Upper lobe of right lung (tissue), 1 donor: ENCODE measurements at places on chromosomes 7 and 10.

DNA sequence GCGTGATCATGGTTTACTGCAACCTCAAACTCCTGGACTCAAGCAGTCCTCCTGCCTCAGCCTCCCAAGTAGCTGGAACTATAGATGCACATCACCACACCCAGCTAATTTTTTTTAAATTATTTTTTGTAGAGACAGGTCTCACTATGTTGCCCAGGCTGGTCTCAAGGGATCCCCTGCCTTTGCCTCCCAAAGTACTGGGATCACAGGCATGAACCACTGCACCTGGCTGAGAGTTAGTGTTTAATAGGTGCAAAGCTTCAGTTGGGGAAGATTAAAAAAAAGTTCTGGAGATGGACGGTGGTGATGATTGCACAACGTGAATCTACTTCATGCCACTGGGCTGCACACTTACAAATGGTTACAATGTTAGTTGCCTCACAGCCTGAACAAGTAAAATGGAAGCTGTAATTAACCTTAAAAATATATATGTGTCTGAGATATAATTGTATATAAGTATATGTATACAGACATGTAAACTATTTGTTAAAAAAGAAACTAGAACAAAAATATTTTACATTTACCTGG is 106.4 kb upstream of the ZNF438 start:
- no peak for DNase-seq

DNA sequence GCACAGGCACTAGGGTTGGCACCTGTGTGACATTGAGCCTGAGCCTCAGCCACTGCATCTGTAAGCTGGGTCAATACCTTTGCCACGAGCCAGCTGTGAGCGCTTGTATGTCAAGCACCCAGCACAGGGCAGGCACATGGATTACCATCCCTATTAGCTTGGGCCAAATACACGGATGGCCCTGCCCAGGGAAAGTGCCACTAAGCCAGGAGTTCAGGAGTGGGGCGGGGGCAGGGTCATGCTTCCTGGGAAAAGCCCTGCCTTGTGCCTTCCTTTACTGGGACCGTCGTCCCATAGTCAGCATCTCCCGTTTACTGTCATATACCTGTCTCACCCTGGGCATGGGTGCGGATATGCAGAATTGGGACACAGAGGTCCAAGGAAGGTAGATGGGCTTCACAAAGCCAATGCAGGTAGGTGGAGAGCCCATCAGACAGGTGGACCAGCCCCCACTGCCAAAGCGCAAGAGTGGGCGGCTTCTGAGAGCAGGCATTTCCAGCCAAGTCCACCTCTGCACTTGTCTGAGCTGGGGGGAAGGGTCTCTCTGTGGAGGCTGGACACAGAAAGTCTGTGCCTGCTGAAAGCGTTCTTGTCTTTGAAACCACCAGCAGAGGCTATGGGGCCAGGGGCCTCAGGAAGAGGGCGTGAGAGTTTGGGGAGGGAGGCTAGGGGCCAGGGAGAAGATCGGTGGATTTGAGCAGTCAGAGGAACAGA is 72.6 kb downstream of the VWA2 start:
- peak; percentile 29 for DNase-seq

- no peak for DNase-seq
Observed at GRCh38 chr10:74766501-74766900, 59.9 kb upstream of the KAT6B start.

DNA sequence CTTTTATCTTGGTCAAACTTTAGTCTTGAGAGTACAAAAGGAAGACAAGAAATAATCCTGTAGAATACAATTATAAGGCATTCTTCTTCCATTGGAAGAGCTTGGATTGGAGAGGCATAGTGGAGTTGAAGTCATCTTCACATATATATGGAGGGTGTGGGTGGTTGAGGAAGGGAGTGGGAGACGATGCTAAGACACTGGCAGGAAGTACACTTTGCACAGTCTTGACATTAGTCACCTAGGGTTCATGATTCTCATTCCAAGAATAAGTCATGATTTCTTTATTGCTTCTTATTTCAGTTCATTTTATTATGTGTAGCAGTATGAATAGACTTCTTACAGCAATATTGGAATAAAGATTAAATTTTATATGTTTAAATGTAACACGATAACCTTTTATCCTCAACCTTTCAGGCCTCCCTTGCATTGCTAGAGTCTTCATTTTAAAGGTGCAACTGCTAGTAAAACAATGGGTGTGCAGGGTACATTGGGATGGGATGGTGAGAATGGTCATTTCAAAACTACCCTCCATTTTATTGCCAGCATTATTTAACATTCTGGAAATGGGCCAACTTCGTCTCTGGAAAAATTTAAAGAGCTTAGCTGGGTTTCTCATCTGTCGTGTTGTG is 12.3 kb upstream of the SLC26A3 start:
- no peak for DNase-seq

DNA sequence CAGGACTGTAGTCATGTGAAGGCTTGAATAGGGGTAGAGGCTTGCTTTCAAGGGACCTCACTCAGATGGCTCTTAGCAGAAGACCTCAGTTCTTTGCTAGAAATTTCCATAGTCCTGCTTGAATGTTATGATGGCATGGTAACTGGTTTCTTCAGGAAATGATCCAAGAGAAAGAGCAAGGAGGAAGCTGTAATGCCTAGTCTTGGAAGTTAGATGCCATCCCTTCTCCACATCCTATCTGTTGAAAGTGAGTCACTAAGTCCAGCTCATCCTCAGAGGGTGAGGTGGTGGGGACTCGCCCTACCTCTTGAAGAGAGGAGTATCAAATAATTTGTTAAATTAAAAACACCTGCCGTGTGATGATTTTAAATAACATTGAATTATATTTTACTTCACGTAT is 4.6 kb downstream of the MGAM start:
- no peak for DNase-seq

- peak; percentile 80 for DNase-seq
Observed at GRCh38 chr10:21496343-21497176, 28.9 kb downstream of the SKIDA1 start.

DNA sequence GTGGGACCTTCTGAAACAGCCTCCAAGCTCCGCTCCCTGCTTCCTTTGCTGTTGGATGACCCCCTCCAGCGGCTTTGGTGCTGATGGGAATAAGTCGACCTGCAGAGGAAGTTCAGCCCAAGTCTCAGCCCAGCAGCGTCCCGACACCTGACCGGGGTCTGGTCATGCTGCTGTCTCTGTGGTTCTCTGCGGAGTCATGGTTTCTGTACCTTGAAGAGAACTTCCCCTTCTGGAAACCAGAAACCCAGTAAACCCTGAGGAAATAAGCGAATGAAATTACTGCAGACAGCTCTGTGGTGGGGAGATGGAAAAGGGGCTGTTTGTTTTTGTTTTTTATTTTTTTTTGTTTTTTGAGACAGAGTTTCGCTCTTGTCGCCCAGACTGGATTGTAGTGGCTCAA is 18.3 kb upstream of the ZNF12 start:
- DNase-seq, result peak; percentile 73

DNA sequence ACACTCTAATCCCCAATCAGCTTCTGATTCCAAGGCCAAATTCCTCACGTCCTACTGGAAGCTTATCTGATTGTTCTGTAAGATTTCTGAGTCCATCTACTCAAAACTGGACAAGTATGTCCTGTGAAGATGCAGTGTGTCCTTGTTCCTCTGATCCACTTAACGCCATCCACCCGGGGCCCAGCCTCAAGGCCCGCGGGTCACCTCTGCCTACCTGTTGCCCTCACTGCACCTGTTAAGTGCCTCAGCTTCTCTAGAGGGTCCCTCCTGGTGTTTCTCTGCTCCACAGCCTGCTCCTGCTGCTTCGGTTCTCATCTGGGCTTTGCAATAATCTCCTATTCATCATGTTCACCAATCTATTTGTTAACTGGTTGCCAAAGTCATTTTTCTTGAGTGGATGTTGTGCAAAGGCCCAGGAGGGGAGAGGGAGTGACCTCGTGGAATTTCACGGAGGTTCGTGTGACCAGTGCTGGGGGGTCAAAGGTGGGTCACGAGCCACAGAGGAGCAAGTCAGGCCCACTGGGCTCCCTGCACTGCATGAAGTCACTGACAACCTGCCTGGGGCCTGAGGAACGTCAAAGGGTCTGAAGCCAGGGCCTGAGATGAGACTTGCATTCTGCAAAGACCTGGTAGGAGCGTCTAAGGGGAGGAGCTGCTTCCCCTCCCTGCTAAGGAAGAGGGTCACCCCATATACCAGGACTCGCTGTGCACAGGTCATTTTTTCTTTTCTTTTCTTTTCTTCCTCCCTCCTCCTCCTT is 338.1 kb downstream of the WDR37 start:
- DNase-seq, result no peak

DNA sequence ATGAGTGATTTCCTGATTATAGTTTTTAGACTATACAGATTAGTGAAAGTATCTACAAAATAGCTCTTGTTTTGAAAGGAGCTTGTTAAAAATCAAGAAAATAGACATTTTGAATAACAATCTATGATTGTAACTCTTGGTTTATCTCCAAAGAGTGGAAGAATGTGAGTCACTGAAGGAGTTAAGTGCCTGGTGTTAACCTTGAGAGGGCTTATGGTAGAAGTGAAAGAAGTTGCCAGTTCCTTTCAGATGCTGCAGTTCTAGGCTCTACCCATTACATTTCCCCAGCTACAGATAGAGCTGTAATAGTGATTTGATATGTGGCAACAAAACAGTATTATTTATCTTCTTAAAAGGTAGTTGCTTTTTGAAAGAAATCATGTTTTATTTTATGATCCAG is 12.7 kb downstream of the NRBF2 start:
- DNase-seq, result no peak

DNA sequence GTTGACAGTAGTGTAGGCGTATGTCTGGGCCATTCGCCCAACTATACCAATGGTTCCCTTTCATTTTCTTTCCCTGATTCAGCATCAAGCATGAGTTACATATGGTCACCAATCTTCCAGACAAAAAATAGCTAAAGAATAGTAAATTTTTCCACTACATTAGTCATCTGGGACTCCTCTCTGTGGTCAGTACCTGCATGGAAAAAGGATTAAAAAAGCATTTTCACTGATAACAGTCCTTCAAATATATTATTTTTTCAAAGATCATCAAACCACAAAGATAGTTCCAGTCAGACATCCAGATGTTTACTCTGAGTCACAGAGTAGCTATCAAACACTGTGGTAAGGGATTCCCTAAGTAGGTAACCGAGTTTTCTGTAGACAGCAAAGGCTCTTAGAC is 302.6 kb upstream of the SEMA3D start:
- no peak for DNase-seq

GRCh38 chr7:111527545-111527944 is 34.7 kb downstream of the IMMP2L start:
- DNase-seq, result no peak

DNA sequence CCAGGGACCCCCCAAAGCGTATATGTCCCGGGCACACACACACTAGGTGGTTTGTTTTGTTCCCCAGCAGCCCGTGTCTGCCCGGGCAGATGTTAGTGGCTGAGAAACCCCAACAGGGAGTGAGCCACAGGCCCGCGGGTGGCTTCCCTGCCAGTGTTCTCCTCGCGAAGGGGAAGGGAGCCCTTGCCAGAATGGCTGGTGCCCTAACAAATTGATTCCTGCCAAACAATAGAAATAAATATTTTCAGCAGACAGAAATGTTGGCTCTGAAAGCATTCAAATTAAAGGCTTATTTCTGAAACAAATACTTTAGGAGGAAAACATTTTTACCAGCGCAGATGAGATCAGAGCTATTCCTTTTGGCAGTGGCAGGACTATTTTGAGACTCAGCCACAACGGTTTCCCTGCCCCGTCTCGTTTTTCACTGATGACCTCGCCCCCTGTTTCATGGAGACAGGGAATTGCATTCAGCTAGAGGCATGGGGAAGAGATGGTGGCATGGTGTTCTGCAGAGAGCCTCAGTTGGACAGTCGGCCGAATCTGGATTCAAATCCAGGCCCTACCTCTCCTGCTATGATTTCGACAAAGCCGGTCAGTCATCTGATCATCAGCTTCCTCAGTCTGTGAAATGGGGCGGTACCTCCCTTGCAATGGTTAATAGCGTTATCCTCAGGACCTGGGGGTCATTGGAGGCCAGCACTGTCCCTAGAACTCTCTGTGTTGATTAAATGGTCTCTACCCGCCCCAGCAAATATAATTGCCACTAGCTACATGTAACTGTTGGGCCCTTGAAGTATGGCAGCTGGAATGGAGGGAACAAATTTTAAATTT is 84.5 kb downstream of the CUX1 start:
- DNase-seq, result no peak

- DNase-seq, result no peak
Observed at GRCh38 chr10:64840341-64840740, 1319.1 kb downstream of the REEP3 start.

- DNase-seq, result no peak
Observed at GRCh38 chr7:84104826-84105225, 89.8 kb downstream of the SEMA3A start.

GRCh38 chr10:624605-625332 is 64.7 kb downstream of the DIP2C start:
- DNase-seq, result peak; percentile 62

DNA sequence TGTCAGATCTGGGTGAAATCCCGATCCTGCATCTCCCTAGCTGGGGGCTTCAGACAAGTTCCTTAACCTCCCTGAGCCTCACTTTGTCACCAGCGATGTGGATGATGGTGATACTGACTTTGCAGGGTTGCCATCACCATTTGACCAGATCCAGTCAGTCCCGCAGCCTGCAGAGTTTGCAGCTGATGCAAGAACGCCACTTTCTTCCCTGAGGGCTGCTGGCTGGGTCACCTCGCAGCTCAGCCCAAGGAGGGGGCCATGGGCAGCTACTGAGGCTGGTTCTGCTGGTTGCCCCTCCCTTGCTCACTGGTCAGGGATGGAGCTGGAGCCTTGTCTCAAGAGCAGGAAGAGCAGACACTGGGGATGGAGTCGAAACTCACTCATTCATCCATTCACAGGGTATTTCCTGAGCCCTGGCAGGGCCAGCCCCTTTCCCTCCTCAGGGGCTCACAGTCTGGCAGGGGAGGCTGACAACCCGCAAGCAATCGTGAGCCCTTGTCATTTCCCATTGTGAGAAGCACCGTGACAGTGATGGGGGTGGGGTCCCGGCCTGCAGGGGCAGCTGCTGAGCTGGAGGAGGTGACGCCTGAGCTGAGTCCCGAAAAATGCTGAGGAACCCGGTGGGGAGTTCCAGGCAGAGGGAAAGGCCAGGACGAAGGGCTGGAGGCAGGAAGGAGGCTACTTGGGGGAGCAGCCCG is 111.1 kb upstream of the TCF7L2 start:
- DNase-seq, result no peak

DNA sequence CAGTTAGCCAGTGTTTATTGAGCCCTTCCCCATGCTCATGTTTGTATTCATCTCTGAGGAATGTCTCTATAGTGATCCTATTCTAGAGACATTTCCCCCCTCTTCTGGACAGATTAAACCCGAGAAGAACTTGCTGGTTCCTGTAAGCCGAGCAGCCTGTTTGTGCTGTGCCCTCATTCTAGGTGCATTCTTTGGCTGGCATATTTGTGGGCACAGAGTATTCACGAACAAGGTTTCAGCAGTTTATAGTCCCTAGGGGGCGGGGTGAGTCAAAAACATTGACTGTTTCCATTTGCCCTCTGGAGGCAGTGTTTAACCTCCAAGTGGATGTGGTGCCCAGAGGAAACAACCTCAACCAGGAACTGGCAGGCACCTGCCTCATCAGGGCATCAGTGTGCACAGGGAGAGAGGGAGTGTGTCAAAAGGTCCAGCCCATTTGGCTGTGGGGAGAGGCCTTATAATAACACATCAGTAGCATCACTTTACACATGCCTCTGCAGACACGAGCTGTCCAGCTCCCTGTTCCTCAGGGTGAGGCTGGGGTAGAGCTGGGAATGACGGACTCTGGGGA is 273.3 kb upstream of the LRGUK start:
- no peak for DNase-seq
